Activated T-helper 1 cell treated with anti-CD3 and anti-CD28 coated beads, Interleukin-12 subunit alpha, Interleukin-12 subunit beta, Interleukin-2, Interleukin-4 antibody, amounts not matched to agents 30 ng/mL and 10 ng/mL and 1 ng/mL, durations not matched to agents 14 hours and 24 hours and 36 hours (primary cell): ENCODE measurements at places on chromosomes 12 and 14. TPM values are rescaled to one million over a fixed set of nuclear protein-coding genes. Genes with fewer than 3 reads are reported as not detected.

GRCh38 chr14:69650948-69651369 lies 39.6 kb downstream of the SUSD6 start:
- peaks cover 88% of the 10 kb centered on the region for H3K4me1 ChIP-seq
- peak overlapping the region; percentile 82 for H3K27ac ChIP-seq
- peaks cover 36% of the 10 kb centered on the region for H3K36me3 ChIP-seq
- no peaks in the 10 kb centered on the region for H3K27me3 ChIP-seq

DNA sequence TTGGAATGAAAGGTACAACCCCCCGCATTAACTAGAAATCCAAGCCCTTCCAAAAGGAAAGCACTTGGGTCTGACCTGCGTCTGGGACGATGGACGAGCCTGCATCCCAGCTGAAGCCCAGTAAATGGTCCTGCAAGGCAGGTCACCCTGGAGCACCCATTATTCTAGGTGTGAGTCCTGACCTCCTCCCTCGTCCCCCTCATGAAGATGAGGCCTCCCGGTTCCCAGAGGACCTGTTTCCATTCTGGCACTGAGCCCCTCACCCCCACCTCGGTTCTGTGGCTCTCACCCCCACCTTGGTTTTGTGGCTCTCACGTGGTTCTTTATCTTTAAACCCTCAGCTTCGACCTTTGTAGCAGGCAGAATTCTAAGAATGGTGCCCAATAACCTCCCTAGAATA lies 7.3 kb downstream of the IFI27 start:
- no peaks in the 10 kb centered on the region for H3K36me3 ChIP-seq
- H3K27me3 ChIP-seq = peaks cover 8% of the 10 kb centered on the region
- peaks cover 14% of the 10 kb centered on the region for H3K4me1 ChIP-seq

- H3K27me3 ChIP-seq = no peaks in the 10 kb centered on the region
- DNase-seq = no peak
- H3K4me1 ChIP-seq = no peaks in the 10 kb centered on the region
Observed at GRCh38 chr12:95718006-95718431, 72.5 kb downstream of the NTN4 start.

DNA sequence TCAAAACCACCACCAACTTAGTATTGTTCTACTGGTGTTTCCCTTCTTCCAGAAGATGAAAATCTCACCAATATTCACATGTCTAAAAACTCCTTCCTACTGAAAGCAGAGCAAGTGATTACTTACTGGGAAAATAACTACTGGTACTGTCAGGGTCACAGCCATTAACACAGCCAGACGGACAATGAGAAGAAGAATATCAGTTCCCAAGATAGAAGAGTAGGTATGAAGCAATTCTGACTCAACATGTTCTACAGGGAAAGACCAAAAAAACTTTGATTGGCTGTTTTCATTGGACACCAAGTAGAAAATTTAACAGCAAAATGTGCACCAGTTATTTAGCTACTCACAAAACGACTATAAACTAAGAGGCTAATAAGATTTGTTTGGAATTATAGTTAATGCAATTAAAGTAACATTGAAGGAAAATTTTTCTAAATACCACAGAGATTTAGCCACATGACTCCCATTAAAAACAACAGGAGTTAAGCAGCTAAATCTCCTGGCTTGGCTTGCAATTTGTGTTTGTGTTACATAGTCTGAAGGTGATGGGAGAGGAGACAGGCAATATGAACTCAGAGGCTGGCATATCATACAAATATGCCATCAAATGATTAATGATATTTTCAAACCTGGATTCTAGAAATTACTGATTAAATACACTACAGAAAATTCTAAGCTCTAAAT lies 9.5 kb downstream of the SLC38A2 start:
- H3K4me1 ChIP-seq = peaks cover 60% of the 10 kb centered on the region
- no peak overlapping the region for H3K4me3 ChIP-seq
- H3K27me3 ChIP-seq = no peaks in the 10 kb centered on the region
- no peak for DNase-seq
- H3K27ac ChIP-seq = peak overlapping the region; percentile 63
- H3K36me3 ChIP-seq = peaks cover 80% of the 10 kb centered on the region

DNA sequence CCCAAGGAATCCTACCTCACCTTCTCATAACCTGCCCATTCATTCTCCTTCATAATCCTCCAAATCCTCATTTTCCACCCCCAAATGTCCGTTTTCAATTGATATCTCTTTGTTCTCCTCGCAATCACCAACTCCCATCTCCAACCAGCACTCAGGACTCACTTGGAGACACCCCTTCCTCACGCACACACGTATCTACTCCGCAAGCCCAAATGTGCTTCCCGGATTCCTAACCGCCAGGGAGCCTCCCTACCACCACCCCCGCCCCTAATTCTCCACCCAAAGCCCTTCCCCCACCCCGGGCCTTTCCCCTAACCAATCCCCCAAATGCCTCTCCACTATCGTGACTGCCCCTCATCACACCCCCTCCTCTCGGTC lies 304 bp downstream of the KCTD10 start:
- no peak for DNase-seq
- peaks cover 2% of the 10 kb centered on the region for H3K36me3 ChIP-seq
- peaks cover 40% of the 10 kb centered on the region for H3K4me1 ChIP-seq

GRCh38 chr14:21505012-21505553 lies 6.1 kb downstream of the METTL3 start:
- peak overlapping the region; percentile 80 for H3K27ac ChIP-seq
- H3K36me3 ChIP-seq = peaks cover 57% of the 10 kb centered on the region
- peak overlapping the region; percentile 70 for H3K4me3 ChIP-seq
- no peaks in the 10 kb centered on the region for H3K27me3 ChIP-seq
- DNase-seq = peak; percentile 27

GRCh38 chr12:40226705-40227104 lies 1.9 kb downstream of the LRRK2 start:
- H3K36me3 ChIP-seq = no peaks in the 10 kb centered on the region
- H3K27ac ChIP-seq = no peak overlapping the region
- H3K4me3 ChIP-seq = no peak overlapping the region

GRCh38 chr12:9868311-9868801 lies 798 bp downstream of the CLEC2B start:
- H3K36me3 ChIP-seq = peaks cover 13% of the 10 kb centered on the region
- peak overlapping the region; percentile 93 for H3K4me3 ChIP-seq
- H3K27me3 ChIP-seq = no peaks in the 10 kb centered on the region
- DNase-seq = no peak
- peaks cover 56% of the 10 kb centered on the region for H3K4me1 ChIP-seq
- peak overlapping the region; percentile 97 for H3K27ac ChIP-seq

DNA sequence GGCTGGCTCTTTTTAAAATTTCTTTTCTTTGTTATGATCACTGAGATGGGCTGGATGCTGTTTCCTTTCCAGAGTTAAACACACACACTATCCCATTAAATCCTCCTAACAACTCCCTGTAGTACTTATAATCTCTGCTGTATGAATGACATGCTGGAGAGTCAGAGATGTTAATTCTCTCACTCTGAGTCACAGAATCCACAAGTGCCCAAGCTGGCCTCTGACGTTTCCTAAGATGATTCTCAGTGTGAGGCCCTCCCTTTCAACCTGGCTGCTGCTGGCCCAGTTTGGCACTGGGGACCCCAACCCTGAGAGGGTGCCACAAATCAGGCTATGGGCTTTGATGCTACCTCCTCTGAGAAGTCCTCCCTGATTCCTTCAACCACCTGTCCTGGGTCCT lies 5.4 kb downstream of the NOS1 start:
- no peaks in the 10 kb centered on the region for H3K4me1 ChIP-seq
- no peak overlapping the region for H3K4me3 ChIP-seq
- H3K36me3 ChIP-seq = no peaks in the 10 kb centered on the region
- peaks cover 18% of the 10 kb centered on the region for H3K27me3 ChIP-seq
- no peak for DNase-seq

DNA sequence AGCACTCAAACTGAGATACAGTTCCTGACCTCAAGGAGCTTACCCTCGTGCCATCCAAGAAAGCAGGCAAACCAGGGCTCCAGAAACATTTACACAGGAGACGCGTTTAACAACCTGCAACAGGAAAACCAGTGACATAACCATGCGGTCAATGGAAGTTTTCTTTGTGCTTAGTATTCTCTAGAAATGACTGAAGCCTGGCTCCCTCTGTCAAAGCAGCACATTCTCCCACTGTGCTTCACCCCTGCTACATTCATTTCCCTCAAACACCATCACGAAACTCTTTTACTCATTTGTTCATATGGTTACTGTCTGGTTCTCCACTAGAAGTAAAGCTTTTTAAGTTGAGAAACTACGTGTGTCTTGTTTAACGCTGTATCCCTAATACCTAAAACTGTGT lies 161.3 kb upstream of the CCND2 start:
- peaks cover 1% of the 10 kb centered on the region for H3K36me3 ChIP-seq
- no peaks in the 10 kb centered on the region for H3K27me3 ChIP-seq
- H3K27ac ChIP-seq = peak overlapping the region; percentile 50
- DNase-seq = peak; percentile 24
- H3K4me1 ChIP-seq = peaks cover 83% of the 10 kb centered on the region

DNA sequence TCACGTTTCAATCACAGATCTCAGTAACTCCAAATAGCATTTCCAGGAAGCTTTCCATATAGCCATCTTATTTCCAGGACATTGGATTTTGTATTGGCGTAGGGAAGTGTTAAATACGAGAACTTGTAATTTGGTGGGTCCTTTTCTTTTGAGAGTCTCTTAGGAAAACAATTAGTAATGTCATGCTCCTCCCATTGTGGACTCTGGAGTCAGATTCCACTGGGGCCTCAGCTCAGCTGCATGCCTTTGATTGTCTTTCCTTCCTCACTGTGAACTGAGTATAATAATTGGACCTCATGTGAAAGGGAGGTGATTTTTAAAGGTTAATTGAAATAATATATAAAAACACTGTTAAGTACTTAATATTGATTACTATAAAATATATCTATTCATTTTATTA lies 462.6 kb downstream of the NPAS3 start:
- no peak for DNase-seq
- peaks cover 2% of the 10 kb centered on the region for H3K27me3 ChIP-seq
- H3K36me3 ChIP-seq = no peaks in the 10 kb centered on the region

PLEKHH1 gene
- 0.96 and 2.4 TPM in 2 replicates for total RNA-seq

PTPN21 gene
- 0.07 and 0.31 TPM in 2 replicates for total RNA-seq

EXOC5 gene
- total RNA-seq = 75.9 and 76.6 TPM in 2 replicates

RNFT2 gene
- 8.0 and 11.8 TPM in 2 replicates for total RNA-seq
